ENCODE measurements at places on chromosomes 11 and 22. TPM values are rescaled to one million over a fixed set of nuclear protein-coding genes. Genes with fewer than 3 reads are reported as not detected.
A peak's percentile ranks its signal among the peaks of the same experiment; 100 is the strongest.

DNA sequence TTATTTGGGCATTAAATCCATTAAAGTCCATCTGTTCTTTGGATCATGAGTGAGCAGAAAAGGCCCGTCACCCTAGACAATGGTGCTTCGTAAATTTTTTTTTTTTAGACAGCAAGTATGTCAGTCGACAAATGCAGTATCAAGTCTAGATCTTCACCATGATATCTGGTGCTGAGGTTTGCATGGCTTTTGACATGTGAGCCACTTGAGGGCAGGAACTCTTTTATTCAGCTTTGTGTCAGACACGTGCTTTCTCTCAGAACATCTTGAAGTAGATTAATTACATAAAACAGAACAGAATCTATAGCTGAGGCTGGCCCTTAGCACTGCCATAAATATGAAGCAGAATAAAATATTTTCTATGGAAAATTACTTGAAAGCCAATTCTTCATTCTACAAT is 62.9 kb upstream of the CARD18 start:
- H3K27me3 ChIP-seq: no peaks in the 10 kb centered on the region
- no peaks in the 10 kb centered on the region for H3K4me1 ChIP-seq
- no peak overlapping the region for H3K4me3 ChIP-seq
- no peaks in the 10 kb centered on the region for H3K36me3 ChIP-seq
- no peak for DNase-seq

DNA sequence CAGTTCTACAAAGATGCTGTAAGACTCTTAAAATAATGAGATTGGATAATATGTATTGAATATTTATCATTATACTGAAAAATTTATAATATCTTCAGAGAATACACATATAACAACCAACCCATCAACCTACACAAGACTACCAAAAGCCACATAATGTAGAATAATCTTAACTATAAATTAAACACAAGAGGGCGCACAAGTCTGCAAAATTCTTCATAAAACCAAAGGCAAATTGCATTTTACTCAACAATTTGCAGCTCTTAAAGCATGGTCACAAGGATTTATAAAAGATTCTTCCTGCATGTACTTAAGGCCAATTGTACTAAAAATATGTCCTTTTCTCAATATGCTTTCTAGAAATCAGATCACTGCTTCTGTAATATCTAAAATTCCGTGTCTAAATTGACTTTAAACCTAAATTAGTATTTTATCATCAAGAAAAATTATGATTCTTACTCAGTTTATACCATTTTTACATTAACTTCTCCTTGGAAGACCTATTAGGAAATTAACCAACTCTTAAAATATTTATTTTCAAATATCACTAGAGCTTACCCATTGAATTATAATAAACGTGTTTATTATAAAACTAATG is 79.0 kb downstream of the TTC28 start:
- DNase-seq: no peak
- H3K36me3 ChIP-seq: no peaks in the 10 kb centered on the region
- H3K4me1 ChIP-seq: no peaks in the 10 kb centered on the region
- no peaks in the 10 kb centered on the region for H3K27me3 ChIP-seq
- H3K27ac ChIP-seq: no peak overlapping the region

- H3K4me3 ChIP-seq: no peak overlapping the region
- no peak for DNase-seq
- no peak overlapping the region for H3K27ac ChIP-seq
- H3K27me3 ChIP-seq: no peaks in the 10 kb centered on the region
- no peaks in the 10 kb centered on the region for H3K4me1 ChIP-seq
Measured at GRCh38 chr11:120599816-120600420, 88.4 kb downstream of the GRIK4 start.

DNA sequence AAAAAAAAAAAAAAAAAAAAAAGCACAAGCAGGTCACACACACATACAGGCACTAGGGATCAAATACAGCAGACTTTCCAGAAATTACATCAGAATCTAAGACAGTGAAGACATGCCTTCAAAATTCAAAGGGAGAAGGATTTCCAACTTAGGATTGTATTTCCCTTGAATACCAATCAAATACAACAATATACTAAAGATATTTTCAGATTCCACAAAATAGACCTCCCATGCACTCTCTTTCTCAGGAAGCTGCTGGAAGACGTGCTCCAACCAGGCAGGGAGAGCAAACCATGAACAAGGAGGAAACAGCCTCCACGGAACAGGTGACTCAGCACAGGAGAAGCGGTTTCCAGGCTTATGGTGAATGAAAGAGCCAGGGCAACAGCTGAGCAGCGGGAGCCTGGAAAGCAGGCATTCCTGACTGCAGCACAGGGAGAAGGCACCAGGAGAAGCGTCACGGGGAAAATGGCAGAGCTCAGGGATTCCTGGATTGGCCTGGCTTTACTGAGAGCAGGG is 32.0 kb downstream of the TMEM184B start:
- peak; percentile 93 for DNase-seq
- peaks cover 6% of the 10 kb centered on the region for H3K4me1 ChIP-seq
- H3K27me3 ChIP-seq: no peaks in the 10 kb centered on the region
- H3K27ac ChIP-seq: peak overlapping the region; percentile 56
- H3K36me3 ChIP-seq: peaks cover 18% of the 10 kb centered on the region
- H3K4me3 ChIP-seq: no peak overlapping the region

DNA sequence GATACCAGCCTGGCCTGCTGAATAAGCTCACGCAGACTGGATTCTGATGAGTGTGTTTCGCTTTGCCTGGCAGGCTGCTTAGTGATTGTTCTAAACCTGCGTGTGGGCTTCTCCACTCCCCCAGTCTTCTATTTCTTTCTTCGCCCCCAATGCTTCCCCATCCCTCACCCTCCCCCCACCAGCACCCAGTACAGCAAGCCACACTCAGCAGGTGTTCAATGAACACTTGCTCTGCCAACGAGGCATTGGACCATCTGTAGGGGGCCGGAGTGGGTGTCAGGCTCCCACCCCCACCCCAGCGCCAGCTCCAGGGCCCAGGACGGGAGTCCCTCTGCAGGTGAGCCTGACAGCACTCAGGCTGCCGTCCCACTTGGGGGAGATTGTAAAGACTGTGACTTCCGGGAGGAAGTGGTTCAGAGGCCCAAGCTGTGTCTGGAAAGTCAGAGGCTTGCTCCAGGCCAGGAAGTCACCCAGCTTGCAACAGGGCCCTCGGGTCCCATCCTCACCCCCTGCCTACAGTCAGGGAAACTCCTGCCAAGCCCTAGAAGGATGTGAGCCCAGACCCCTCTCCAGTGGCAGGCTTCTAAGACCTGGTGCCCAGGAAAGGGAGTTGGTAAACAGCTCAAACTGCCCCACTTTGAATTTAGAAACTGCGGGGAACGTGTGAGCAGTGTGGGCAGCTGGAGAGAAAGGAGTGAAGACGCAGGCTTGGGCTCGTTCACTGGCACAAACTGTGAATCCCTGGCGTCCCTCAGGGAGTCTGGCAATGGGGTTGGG is 66.3 kb upstream of the PRDM11 start:
- no peak overlapping the region for H3K27ac ChIP-seq
- peaks cover 4% of the 10 kb centered on the region for H3K4me1 ChIP-seq
- H3K27me3 ChIP-seq: no peaks in the 10 kb centered on the region
- H3K4me3 ChIP-seq: no peak overlapping the region
- DNase-seq: no peak

DNA sequence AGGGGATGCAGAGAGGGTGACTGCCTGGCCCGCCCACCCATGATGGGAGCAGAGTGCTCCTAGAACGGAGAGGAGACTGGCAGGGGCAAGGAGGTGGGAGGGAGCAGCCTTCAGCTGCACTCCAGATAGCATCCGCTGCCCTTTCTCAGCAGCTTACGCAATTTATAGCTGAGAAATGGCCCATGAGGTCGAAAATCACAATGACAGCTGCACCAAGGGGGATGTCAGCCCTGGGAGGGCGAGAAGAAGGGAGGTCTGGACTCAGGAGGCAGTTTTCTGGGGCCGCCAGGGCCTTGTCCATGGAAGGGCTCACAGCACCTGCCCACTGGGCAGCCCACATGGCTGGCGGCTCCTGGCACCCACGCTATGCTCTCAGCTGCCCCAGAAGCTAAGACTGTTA is 17.6 kb upstream of the MOB2 start:
- H3K4me1 ChIP-seq: peaks cover 7% of the 10 kb centered on the region
- DNase-seq: no peak
- H3K4me3 ChIP-seq: no peak overlapping the region
- H3K27me3 ChIP-seq: no peaks in the 10 kb centered on the region
- no peaks in the 10 kb centered on the region for H3K36me3 ChIP-seq
- H3K27ac ChIP-seq: no peak overlapping the region

GRCh38 chr11:125207866-125208425 is 43.4 kb downstream of the PKNOX2 start:
- DNase-seq: no peak
- H3K4me1 ChIP-seq: peaks cover 10% of the 10 kb centered on the region
- no peaks in the 10 kb centered on the region for H3K27me3 ChIP-seq
- H3K4me3 ChIP-seq: no peak overlapping the region
- H3K27ac ChIP-seq: no peak overlapping the region
- H3K36me3 ChIP-seq: no peaks in the 10 kb centered on the region

DNA sequence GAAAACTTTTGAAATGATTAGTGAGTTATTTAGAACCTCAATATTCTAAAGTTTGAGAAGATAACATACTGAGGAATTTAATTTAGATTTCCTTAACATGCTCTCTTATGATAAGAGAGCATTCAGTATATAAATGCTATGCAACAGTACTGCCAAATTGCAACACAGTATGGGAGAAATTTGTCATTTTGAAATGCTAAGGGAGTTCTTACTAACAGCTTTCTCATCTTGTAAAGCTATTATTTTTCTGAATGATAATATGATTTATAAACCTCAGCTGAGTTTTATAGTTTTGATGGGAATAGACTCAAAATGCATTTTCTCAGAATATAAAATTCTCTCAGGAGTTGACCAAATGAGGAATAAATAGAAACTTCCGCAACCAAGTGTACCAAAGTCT is 108.4 kb downstream of the SPON1 start:
- H3K4me1 ChIP-seq: peaks cover 8% of the 10 kb centered on the region
- no peak for DNase-seq
- no peak overlapping the region for H3K4me3 ChIP-seq
- H3K36me3 ChIP-seq: no peaks in the 10 kb centered on the region
- no peak overlapping the region for H3K27ac ChIP-seq

GRCh38 chr11:36002196-36002595 is 58.3 kb downstream of the LDLRAD3 start:
- H3K4me1 ChIP-seq: no peaks in the 10 kb centered on the region
- peak overlapping the region; percentile 92 for H3K27ac ChIP-seq
- no peak for DNase-seq
- no peaks in the 10 kb centered on the region for H3K27me3 ChIP-seq
- H3K4me3 ChIP-seq: no peak overlapping the region
- no peaks in the 10 kb centered on the region for H3K36me3 ChIP-seq

- H3K4me1 ChIP-seq: no peaks in the 10 kb centered on the region
- no peaks in the 10 kb centered on the region for H3K36me3 ChIP-seq
- no peak for DNase-seq
- no peak overlapping the region for H3K27ac ChIP-seq
- no peaks in the 10 kb centered on the region for H3K27me3 ChIP-seq
Measured at GRCh38 chr11:88059326-88059725, 115.9 kb downstream of the RAB38 start.

- no peaks in the 10 kb centered on the region for H3K4me1 ChIP-seq
- no peaks in the 10 kb centered on the region for H3K27me3 ChIP-seq
- no peak overlapping the region for H3K27ac ChIP-seq
- no peak for DNase-seq
- no peak overlapping the region for H3K4me3 ChIP-seq
Measured at GRCh38 chr11:67596753-67597300, 9.9 kb upstream of the NDUFV1 start.

DNA sequence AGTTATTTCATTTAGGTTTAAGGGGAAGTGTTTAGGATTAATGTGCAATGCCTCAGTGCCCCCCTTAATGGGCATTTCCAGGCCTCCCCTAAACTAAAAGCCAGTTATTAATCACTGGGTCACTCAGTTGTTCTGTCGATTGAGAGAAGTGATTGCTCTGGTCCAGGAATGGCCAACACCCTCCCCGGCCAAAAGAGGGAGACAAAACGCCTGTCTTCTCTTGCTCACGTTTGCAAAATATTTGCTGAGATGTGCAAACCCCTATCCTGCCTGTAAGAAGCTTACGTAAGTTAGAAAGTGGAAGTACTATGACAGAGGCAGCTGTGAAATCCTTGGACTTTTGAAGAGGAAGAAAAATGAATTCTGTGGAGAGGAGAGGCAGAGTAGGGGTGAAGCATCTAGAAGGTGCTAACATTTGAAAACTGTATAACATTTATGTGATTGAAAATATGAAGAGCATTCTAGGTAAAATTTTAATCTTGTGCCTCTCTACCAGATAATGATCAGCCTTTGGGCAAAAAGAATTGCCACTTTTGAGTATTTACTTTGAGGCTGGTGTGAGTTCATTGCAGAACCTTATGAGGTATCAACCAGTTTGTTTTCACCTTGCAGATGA is 37.7 kb downstream of the NTM start:
- DNase-seq: peak; percentile 82
- no peak overlapping the region for H3K4me3 ChIP-seq
- no peaks in the 10 kb centered on the region for H3K27me3 ChIP-seq
- H3K4me1 ChIP-seq: no peaks in the 10 kb centered on the region

DNA sequence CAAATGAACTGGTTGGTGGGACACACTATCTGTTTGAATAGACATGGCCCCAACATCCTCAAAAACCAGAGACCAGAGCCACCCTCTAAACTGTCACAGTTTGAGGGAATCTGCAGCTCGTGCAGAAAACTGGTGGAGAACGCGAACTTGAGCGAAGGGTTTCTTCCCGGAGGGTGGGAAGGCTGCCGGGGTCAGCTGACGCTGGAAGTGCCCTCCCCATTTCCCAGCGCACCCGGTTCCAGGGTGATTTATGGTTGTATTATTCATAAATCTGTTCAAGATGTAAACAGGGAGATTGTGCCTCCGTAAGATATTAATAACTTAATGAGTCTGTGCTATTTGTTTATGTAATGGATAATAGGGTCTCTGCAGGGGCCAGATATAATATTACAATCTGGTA is 1396.7 kb downstream of the BRD1 start:
- peaks cover 6% of the 10 kb centered on the region for H3K4me1 ChIP-seq
- no peaks in the 10 kb centered on the region for H3K36me3 ChIP-seq
- no peak overlapping the region for H3K27ac ChIP-seq
- no peak for DNase-seq
- H3K27me3 ChIP-seq: no peaks in the 10 kb centered on the region
- no peak overlapping the region for H3K4me3 ChIP-seq

- H3K27me3 ChIP-seq: no peaks in the 10 kb centered on the region
- H3K4me1 ChIP-seq: no peaks in the 10 kb centered on the region
- no peak overlapping the region for H3K4me3 ChIP-seq
- no peak for DNase-seq
Measured at GRCh38 chr11:59284773-59285129, 72.0 kb upstream of the MPEG1 start.

GRCh38 chr11:70483077-70483861 is 84.9 kb downstream of the CTTN start:
- no peaks in the 10 kb centered on the region for H3K4me1 ChIP-seq
- no peak overlapping the region for H3K27ac ChIP-seq
- H3K27me3 ChIP-seq: no peaks in the 10 kb centered on the region

GRCh38 chr11:73281201-73281741 is 9.1 kb downstream of the P2RY6 start:
- H3K27ac ChIP-seq: no peak overlapping the region
- no peak overlapping the region for H3K4me3 ChIP-seq
- no peaks in the 10 kb centered on the region for H3K27me3 ChIP-seq
- DNase-seq: no peak

The GP1BB gene
- 1.4 TPM for total RNA-seq

The C1QTNF4 gene
- total RNA-seq: 9.9 TPM

The BATF2 gene
- total RNA-seq: 0.29 TPM

The CDON gene
- total RNA-seq: 28.0 TPM

The RASGRP2 gene
- total RNA-seq: 0.46 TPM

The TEX12 gene
- total RNA-seq: not detected

The CNGA4 gene
- total RNA-seq: 1.7 TPM

The SHANK3 gene
- total RNA-seq: 10.5 TPM

The SPON1 gene
- total RNA-seq: 0.13 TPM
